ENCODE measurements at places on chromosomes 1 and 21. TPM values are rescaled to one million over a fixed set of nuclear protein-coding genes. Genes with fewer than 3 reads are reported as not detected.

ZNHIT6 gene
- total RNA-seq, result 8.8 TPM

DPYD gene
- 33.3 TPM for total RNA-seq

LBR gene
- 87.9 TPM for total RNA-seq

OR6K3 gene
- total RNA-seq, result not detected

Data from mucosa of descending colon (tissue), 3 donors.